ENCODE measurements at places on chromosomes 11 and 22. TPM values are rescaled to one million over a fixed set of nuclear protein-coding genes. Genes with fewer than 3 reads are reported as not detected.

Gene OR8A1
- polyA plus RNA-seq = not detected

GRCh38 chr11:10158461-10158860 lies 135.6 kb downstream of the SBF2 start:
- no peak for DNase-seq

Gene GSTT2B
- 19.4 TPM for polyA plus RNA-seq

Gene VPREB1
- 0.68 TPM for polyA plus RNA-seq

DNA sequence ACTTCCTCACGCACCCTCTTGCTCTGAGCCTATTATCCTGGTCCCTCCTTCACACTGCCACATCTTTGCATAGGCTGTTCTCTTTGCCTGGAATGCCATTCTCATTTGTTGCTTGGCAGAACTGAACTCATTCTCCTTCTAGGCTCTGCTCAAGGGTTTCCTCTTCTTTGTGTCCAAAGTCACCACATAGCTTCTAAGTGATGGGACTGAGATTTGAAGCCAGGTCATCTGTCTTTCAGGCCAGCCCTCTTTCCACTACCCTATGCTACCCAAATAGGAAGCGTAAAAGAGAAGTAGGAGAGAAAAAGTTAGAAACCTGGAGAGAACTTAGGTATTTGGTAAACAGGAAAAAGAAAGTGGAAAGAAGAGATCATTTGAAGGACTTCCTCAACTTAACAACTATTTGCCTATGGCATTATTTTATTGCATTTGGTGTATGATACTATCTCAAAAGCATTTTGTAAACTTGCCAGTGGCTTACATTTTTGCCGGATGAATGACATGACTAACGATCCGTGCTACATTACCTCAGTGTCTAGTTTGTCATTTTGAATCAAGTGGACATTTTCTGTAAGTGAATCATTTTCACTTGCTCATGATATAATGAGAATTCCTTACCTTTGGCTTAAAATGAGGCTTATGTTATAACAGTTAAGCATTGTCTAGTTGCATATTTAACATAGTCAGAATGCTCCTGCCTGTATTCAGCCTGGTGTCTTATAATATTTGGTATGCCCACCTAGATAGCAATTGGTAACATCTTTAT lies 18.5 kb downstream of the NF2 start:
- DNase-seq = peak; percentile 57

GRCh38 chr22:38735126-38735464 lies 20.7 kb downstream of the SUN2 start:
- no peak for DNase-seq

DNA sequence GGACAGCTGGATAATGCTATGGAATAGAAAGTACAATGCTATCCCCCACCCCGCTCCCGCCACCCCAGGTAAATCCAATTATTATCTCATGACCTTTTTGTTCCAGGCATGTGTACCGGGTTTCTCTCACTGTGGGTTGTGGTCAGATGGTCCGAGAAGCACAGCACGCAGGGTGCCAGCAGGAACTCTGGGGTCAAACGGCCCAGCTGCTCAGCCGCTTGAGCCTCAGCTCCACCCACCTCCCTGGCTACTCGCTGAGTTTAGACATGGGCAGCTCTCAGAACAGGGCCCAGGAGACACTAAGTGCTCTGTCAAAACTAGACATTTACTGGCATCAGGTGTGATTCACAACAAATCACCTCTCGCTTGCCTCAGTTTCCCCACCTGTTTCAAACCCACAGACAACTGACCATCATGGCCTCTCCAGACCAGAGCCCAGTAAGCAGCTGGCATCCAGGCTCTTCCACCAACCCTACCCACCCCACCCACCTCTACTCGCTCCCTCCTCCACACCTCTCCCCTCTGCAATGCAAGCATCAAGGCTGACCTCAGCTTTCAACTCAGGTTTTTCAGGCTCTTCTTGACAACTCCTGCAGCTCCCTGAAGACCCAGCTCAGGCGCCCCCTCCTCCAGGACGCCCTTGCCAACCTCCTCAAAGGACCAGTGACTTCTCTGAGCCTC lies 13.0 kb upstream of the MFNG start:
- no peak for DNase-seq

GRCh38 chr11:12853652-12854296 lies 155.3 kb upstream of the RASSF10 start:
- no peak for DNase-seq

DNA sequence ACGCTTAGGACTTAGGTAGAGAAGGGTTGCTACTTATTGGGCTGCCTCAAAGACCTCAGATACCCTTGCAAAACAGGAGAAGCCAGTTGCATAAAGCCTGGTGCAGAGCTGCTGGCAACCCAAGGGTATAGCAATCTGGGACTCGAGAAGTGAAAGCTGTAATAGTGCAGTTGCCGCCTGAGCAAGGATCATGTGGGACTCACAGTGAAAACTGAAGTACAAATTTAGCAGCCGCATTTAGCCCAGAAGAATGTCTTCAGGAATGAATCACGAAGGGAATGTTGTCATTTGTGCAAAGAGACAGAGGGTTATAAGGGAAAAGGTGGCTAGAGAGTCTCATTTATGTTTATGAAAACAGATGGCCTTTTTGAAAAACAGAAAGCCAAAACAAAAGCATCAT lies 267.2 kb downstream of the TENM4 start:
- DNase-seq = no peak

DNA sequence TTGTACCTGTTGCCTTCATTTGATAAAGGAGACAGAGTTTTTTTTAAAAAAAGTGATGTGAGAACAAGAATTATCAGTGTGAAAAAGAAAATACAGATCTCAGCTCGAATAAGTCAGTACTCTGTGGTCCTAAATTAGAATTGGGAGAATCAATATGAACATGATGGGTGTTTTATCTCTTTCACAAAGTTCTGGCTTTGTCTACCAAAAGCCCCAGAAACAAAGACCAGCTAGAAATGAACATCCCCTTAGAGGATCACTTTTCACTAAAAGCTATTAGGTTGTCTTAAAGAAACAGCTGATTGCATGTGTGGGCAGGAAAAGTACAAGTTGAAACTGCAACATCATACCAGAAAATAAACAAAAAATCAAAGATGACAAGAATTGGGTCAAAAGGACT lies 8.4 kb upstream of the ST14 start:
- no peak for DNase-seq

- no peak for DNase-seq
Observed at GRCh38 chr22:41479671-41480396, 10.9 kb downstream of the ACO2 start.

DNA sequence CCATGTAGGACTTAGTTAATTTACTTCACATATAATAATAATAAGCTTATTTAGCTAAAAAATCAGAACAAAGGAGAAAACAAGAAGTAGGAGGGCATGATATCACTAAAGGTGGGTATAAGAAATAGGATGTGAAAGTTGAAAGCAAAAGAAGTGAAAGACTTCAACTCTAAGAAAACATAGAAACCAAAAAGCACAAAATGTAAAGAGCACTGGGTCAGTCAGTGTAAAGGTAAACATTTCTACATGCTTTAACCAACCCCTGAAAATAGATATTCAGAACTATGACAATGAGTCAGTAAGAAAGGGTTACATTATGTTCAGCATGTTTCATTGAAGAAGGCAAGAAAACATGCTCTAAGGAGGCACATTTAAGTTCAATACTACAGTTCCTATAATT lies 298.8 kb downstream of the SWAP70 start:
- DNase-seq = no peak

Gene SLC25A1
- polyA plus RNA-seq = 85.8 TPM

Gene XBP1
- 156 TPM for polyA plus RNA-seq

GRCh38 chr11:65541093-65541982 lies 16.5 kb downstream of the SCYL1 start:
- DNase-seq = no peak

GRCh38 chr11:118581057-118581456 lies 8.8 kb downstream of the ARCN1 start:
- no peak for DNase-seq

DNA sequence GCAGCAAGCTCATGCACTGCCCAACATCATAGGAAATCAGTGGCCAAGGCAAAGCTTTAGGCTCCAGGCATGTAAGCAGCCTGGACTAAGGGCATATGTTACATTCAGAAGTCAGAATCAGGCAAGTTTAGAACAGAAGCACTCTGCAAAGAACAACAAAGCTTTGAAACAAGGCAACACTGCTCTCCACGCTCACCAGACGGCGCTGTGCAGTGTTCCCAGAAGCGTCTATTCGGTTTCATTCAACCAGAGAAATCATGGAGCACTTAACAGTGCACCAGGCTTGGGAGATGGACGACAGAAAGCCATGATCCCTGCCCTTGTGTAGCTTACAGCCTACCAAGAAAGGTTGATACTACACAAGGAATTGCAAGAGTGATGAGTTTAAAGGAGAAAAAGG lies 555.8 kb downstream of the BUD13 start:
- no peak for DNase-seq

Gene LRRC74B
- 0.11 TPM for polyA plus RNA-seq

- no peak for DNase-seq
Observed at GRCh38 chr11:79829891-79830290, 389.1 kb upstream of the TENM4 start.

GRCh38 chr22:45450921-45451651 lies 37.6 kb downstream of the RIBC2 start:
- DNase-seq = peak; percentile 58

DNA sequence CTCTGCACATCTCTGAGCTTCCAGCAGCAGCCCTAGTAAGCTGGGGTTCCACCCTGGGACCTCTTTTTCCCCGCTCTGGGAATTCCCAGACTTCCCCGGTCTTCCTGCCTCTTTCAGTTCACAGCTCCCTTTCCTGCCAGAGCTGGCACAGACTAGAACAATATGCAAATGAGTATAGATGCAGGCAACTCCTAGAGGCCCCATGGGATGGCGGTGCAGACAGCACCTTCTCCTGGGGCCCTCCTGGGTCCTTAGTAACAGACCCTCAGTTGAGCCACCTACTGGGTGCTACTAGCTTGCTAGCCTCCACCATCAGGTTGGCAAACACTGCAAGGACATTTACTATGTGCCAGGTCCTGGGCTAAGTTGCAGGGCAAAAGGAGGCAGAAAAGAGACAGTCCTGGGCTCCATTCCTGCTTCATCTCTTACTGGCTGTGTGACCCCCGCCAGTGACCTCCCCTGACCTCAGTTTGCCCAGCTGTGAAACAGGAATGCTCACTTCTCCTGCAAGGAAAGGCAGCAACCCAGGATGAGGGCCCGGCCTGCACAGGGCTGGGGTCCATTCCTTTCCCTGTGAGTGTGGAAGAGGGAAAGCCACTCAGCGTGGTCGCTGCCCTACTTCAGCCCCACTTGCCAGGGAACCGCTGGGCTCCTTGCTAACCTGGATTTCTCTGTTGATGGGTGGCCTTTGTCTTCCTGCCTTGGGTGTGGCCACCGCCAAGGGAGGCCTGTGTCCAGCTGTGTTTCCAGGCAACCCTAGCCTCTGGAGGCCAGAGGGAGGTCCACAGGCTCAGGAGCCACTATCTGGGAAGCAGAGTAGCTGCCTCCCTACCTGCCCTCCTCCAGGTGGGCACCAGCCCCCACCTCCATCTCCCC lies 7.3 kb downstream of the RELT start:
- DNase-seq = peak; percentile 16

DNA sequence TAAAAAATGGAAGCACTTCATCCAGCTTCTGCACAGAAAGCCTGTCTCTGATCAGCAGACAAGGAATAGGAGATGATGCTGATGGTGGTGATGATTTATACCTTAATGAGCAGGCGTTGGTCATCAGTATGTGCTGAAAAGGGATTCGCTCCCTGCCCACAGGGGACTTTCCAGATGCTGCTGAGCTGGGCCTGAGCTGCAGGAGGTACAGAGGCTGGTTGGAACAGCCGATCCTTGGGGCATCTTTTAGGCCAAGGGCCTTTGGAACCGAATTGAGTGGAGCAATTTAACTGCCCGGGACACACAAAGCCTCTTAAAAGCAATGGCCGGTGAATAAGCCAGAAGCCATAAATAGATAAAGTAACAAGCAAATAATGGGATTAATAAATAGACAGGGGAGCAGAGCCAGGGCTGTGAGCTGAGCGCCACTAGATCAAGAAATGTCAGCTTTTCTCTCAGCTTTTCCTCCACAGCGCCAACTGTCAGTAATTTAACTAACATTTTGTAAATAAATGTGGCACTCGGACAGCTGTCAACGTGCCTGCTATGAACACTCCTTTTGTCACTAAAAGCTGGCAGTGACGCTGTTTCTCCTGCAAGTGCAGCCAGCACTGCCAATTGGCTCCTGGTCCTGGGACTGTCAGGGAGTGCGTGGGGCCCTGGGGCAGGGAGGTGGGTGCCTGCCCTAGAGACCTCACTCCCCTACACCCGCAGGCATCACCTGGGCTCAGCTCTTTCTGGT lies 562.3 kb downstream of the NTM start:
- no peak for DNase-seq

DNA sequence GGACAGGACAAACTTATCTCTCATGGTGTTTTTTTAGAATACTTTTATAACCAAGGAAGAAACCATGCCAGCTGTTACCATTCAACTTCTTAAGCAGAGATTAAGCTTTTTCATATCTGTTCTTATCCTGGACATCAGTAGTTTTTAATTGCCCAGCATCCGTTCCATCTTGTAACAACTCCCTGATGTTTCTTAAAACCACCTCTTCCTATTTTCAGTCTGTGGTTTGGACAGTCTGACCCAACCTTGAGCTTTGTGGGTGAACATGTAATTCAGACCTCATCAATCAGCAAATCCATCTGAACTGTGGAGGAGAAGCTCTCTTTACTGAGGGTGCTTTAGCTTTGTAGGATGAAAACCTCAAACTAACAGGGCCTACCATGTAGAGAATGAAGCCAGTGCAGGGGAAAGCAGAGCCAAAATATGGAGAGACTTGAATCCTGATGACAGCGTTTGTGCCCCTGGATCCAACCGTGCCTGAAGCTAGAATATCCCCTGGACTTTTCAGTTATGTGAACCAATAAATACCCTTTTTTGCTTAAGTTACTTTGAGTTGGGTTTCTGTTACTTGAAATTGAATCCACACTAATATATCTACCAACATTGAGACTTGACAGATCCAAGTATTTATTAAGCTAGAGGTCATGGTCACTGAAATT lies 9.4 kb downstream of the TUG1 start:
- no peak for DNase-seq

DNA sequence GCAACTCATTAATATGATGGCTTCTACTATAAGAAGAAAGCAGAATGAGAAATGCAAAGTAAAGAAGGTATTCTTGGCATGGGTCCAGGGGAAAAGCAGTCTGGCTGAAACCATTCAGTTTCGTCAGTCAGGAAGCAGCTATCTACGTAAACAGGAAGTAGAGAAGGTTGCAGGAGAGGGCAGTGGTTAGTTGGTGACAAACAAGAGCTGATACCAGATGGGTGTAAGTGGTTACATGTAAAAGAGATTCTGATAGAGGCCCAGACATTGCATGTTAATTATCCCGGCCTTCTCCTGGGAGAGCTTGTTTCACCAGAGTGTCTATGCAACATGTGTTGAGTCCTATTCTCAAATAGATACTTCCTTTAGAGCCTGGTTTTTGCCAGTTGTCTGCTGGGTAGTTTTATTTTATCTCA lies 58.4 kb upstream of the PSMA1 start:
- no peak for DNase-seq

GRCh38 chr22:27489178-27489675 lies 312.3 kb downstream of the MN1 start:
- DNase-seq = no peak

DNA sequence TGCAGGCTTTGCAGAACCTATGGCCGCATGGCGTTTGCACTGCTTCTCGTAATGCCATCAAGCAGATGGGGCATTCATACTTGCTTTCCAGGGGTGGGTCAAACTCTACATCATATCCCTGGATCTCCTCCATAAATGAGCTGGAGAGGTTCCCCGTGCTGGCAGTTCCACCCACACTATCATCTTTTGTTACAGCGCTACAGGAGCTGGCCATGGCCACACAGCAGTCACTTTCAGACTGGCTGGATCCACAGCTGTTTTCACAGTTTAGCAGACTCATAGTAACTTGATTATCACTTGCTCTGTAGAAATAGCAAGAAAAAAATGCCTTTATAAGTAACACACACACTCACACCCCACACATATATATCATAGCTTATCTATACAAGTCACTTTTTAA lies 8.8 kb downstream of the TRAF6 start:
- DNase-seq = no peak

All from renal pelvis (tissue), 12 donors.